ENCODE measurements at places on chromosomes 13 and 19.

DNA sequence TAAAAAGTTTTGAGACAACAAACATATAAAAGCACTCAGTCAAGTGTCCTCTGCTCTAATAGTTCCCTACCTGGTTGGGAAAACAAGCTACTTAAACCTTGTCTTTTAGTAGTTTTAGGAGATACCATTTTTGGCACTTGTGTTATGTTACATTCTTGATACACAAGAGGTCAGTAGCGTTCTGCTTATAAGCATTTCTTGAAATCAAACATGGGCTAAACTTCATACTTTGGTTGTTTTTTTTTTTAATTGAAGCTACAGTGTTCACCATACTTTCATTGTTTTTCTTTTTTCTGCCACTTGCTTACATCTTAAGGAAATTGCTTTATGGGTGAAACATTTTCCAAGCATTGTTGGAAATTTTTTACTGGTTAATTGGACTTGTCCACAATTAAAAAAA lies 12.9 kb downstream of the NHLRC3 start:
- no peak for DNase-seq

GRCh38 chr13:110797230-110797877 lies 83.9 kb downstream of the ING1 start:
- DNase-seq, result no peak

- DNase-seq, result no peak
Observed at GRCh38 chr13:87147076-87147475, 524.1 kb upstream of the SLITRK5 start.

DNA sequence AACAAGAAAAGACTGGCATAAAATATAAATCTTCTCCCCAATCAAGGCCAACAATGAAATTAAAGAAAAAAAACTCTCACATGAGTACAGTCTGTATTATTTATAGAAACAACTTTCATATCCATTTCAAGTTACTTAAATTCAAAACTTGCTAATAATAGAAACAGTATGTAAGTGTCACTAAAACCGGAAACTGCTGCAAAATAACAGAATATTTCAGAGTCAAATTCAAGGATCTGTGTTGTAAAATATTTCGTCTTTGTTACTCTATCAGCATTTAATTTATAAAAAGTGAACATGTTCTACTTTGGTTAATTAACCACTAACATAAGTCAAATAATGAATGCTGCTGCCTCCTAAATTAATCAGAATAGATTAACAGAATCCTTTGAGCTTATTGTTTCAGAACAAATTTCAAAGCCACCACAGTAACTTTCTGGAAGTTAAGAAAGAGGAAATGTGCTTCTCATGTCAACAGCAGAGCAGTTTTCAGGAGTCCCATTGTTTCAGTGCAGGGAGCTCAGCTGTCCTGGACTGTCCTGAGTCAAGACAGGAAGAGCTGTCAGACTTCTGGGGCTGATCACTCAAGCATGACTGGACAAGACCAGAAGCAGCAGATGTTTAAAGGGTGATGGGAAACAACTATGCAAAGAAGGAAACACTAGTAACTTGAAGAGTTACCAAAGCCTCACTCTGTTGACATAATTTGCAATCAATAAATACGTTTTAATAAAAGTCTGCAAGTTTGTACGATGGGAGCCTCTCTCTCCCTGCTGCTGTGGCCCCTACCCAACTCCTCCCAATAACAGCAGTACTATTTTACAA lies 76.9 kb downstream of the FOXO1 start:
- DNase-seq, result no peak

DNA sequence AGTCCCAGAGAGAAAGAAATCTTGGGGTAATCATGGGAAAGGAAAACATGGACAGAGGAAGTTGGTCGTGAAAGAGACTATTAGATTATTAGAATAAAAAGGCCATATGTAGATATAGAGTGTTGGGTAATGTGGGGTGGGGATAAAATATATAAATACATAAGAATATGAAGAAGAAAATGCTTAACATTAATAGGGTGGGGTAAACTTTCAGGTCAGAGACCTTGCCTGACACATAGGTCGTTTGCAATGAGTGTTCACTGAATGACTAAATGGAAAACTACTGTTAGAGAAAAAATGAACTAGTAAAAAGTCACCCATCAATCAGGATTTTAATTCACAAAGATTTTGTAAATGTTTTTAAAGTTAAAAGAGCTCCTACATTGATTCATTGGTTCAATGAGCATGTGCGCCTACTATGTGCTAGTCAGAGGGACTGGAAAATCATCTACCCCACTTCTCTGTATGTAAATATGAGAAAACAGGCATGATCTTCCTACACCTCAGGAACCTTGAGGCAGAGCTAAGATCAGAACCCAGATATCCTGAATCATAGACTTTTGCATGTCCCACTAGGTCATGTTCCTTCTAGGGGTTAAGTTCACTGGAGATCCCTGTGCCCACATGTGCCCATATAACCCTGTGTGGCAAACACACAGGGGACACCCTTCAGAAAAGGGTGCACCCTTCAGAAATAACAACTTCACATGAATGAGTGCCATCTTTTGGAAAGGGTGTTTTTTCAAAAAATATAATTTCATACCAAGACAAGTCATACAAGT lies 24.6 kb upstream of the KLF12 start:
- DNase-seq, result no peak

DNA sequence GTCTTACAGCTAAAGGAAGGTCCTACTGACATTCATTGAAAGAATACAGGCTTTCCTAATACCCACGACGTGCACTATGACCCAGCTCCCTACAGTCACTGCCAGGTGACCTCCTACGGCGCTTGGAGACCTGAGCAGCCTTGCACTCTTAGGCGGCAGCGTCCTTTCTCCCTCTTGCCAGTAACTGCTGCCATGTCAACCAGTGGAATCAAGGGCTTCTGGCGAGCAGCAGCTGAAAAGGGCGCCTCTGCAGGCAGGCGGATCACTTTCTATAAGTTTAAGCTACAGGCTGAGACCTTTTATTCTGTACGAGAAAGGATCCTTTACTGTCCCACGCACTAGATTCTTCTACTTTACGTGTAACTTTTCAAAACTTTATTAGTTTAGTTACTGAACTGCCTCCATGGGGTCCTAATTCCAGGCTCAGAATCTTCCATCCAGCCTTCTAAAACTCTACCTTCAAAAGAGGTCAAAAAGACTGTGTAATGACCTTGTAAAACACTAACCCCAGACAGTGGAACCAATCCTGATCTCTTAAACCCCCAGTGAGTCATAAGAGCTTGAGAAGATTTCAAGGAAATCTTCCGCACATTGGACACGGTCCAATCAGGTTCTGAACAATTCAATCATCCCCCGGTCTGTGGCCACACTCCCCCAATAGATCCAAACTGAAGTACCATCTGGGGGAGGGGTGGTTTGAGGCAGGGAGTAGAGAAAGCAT lies 1.9 kb downstream of the KCTD12 start:
- no peak for DNase-seq

- no peak for DNase-seq
Observed at GRCh38 chr13:80342471-80343371, 1.8 kb upstream of the SPRY2 start.

GRCh38 chr19:46860846-46861690 lies at the start of gene ARHGAP35:
Gene ARHGAP35 (plus strand): TSS chr19:46860997. CDS start chr19:46918676, 57,679 bp downstream.
- DNase-seq, result no peak

DNA sequence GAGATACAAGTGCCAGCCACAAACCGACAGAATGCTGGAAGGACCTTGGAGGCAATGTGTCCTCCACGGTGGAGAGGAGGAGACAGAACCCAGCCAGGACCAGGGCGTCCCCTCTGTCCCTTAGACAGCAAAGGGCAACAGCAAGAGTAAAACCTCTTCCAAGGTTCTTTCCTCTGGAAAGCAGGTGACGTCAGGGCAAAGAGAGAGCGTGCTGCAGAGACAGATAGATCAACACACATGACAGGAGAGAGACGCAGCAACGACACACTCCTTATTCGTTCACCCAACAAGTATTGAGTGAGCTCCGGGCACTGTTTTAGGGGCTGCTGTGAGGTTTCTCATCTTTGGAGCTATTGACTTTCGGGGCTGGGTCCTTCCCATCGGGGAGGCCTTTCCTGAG lies 1.3 kb upstream of the GALP start:
- no peak for DNase-seq

Data from Panc1 (cell line).